Stimulated activated CD8-positive, alpha-beta memory T cell treated with anti-CD3 and anti-CD28 coated beads, Interleukin-7, amount 100 ng/mL, for 4 hours (primary cell): ENCODE measurements at places on chromosomes 1 and 21.
A peak's percentile ranks its signal among the peaks of the same experiment; 100 is the strongest.

- DNase-seq, result no peak
Measured at GRCh38 chr1:78224861-78225552, 179.2 kb downstream of the GIPC2 start.

GRCh38 chr1:234978397-234979295 is 150.0 kb downstream of the TOMM20 start:
- no peak for DNase-seq

GRCh38 chr1:87100271-87100670 is 185.8 kb downstream of the HS2ST1 start:
- DNase-seq, result no peak

GRCh38 chr1:4595341-4596225 is 58.8 kb upstream of the AJAP1 start:
- no peak for DNase-seq

DNA sequence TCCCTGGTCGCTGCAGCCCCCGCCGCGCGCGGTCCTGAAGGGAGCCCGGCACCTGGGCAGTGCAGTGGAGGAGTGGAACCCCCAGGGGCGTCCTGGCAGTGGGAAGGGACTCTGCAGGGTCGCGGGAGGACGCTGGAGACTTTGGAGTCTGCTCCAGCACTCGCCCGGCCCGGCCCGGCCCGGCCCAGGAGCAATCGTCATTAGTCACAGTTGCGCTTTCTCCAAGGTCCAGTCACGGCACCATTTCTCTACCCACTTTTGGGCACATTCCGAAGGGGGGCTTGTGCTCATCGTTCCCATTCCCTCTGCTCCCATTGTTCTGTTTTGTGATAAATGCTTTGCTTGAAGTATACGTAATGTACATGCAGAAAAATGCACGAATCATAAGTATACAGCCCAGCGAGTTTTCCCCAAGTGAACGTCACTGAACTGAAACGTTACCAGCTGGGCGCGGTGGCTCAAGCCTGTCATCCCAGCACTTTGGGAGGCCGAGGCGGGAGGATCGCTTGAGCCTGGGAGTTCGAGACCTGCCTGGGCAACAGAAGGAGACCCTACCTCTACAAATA is 999 bp downstream of the THAP3 start:
- DNase-seq, result no peak

- DNase-seq, result no peak
Measured at GRCh38 chr1:26020330-26020768, 1.2 kb upstream of the EXTL1 start.

- DNase-seq, result no peak
Measured at GRCh38 chr1:208369045-208369444, 124.9 kb upstream of the PLXNA2 start.

DNA sequence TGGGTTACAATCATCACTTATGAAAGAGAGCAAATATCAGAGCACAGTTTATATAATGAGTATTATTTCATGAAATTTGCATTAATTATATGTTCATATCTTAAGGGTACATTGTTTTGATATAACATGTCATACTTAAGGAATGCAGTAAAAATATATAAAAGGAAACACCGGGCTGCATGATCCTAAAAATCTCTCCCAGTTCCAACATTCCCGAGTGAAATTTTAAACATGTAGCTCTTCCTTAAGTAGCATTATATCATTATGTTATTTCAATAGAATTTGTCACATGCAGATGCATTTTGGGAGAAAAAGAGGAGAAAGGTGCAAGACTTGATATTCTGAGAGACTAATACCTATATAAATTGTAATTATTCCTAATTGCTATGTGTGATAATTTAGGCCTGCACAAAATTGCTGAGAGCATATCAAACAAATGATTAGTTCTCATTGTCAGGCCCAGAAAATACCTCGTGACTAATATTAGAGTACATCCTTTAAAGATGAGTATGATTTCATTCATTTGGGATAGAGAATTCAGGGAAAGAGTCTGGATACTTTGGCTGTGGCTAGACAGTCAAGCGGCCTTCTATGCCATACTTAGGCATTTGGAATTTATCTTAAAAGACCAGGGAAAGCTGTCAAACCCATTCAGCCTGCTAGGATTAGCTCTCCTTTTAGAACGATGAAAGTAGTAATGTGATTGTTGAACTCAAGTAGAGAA is 86.8 kb downstream of the ADGRL2 start:
- DNase-seq, result no peak

GRCh38 chr1:92784021-92784638 is 778 bp downstream of the EVI5 start:
- DNase-seq, result peak; percentile 2

- no peak for DNase-seq
Measured at GRCh38 chr1:86552376-86552775, 5.5 kb downstream of the CLCA4 start.

DNA sequence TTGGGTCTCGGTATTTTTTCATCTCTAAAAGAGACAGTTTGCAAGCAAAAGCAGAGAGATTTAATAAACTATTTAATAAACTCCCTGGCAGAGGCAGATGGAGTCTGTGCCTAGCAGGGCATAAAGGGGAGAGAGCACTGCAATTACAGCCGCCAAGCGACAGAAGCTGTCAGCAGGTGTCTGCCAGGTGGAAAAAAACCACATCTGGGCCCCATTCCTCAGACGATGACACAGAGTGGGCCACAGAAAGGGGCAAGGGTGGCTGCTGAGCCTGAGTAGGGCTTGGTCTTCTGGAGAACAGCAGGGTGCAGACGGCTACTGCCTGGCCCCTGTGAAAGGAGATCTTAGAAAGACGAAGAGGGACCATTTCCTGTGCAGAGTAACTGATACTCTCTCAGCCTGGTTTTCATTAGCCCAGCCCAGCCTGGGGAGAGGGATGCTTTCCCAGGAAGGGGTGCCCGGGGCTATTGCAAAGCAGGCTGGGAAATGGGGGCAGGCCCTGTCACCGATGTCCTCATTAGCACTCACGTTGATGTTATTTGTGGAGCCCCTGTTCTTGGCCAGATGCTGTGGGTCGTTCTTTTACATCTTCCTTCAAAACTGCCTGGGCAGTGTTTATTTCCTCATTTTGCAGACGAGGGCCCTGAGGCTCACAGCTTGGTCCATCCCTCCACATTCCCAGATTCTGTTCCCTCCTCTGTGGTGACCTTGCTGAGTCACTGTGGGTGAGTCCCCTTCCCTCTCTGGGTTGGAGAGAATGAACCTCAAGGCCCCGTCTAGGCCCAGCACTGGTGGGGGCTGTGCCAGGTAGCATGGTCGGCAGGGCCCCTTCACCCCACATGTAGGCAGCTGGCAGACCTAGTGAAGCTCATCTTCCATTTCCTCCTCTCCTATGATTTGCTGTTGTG is 472.7 kb downstream of the PTPRU start:
- no peak for DNase-seq

- no peak for DNase-seq
Measured at GRCh38 chr1:226461087-226461486, 53.2 kb upstream of the PARP1 start.

DNA sequence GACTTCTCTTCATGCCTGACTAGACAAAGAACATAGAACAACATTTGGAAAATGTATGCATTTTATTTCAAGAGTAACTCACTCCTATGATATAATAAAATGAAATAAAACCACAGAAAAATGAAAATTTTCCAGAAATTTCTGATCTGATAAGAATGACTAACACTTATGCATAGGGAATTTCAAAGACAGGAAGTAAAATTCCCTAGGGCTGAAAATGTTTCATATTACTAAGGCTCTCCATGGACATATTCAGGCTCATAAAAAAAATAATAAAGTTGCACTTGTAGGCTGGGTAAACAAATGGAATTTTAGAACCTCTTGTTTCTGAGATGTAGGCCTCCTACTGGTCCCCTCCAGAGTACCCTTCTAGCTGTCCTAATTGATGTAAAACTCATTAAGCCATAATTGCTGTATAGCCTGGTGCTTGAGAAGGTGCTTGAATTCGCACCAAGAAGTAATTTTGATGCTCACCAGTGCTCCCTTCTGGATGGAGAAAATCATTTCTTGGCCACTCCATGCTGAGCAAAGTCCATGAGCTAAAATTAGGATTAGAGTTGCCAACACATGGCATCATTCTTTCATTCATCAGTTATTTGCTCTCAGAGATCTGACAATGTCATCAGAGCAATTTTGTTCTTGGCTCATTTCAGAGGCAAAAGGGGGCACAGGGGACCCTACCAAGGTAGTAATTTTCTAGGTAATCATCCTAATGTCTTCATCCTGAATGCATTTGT is 641.0 kb upstream of the CAMK1G start:
- no peak for DNase-seq
